ENCODE measurements at places on chromosomes 5 and 9.

DNA sequence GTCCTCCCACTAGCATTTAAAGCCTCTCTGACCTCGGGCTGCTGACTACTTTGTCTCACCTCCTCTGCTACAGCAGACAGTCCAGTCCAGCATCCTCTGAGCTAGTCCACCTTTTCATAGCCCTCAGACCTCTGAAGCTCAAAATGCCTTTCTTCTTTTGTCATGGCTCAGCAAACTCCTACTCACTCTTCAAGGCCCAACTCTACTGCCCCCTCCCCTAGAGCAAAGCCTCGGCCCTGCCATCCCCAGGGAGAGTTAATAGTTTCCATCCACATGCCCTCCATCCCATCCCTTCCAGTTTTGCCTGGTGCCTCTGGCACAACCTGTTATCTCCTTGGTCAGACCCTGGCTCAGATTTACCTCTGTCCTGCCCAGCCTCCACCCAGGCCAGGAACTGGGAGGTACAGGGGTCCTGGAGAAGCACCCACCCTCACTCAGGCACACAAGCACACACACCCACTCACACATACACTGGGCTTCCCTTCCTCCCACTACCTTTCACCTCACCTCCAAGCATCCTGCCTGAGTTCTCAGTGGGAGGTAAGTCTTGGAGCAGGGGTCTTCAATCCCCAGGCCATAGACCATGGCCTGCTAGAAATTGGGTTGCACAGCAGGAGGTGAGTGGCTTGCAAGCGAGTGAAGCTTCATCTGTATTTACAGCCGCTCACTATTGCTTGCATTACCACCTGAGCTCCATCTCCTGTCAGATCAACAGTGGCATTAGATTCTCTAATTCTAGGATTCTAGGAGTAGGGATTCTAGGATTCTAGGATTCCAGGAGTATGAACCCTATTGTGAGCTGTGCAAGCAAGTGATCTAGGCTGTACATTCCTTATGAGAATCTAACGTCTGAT lies 18.1 kb downstream of the PDLIM4 start:
- no peak for DNase-seq

DNA sequence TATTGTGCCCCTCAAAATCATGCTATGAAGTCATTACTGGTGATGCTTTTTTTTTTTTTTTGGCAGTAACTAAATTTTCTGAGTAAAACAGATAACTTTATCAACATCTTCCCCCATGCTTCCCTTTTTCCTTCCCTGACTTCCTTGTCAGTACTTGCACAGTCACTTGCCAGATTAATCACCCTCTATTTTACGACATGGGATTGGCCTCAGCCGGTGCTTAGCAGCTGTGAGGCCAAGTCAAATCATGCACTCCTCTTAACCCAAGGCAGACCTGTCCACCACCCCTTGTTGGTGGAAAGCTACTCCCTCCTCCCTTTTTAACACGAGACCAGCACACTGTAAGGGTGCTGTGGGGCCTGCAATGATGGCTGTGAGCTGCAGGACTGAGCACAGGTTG lies 118.0 kb upstream of the OTULINL start:
- no peak for DNase-seq

- no peak for DNase-seq
These were observed 35.0 kb upstream of the NIM1K start for GRCh38 chr5:43157068-43157467.

DNA sequence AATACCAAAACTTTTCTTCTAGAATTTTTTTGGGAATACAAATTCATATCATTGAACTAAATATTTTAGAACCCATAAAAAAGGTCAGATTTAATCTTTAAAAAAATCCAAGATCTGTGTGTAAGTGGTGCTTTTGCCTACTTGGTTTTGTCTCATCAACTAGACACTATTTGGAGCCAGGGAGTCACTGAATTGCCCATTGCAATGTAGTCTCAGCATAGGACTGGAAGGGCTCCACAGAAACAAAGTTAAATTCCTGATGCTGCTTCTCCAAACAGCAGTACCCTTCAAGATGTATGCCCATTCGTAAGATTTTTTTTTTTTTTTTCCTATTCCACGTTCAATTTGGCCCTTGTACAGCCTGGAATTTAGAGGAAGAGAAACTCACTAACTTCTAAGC lies 208.0 kb upstream of the MPDZ start:
- no peak for DNase-seq

DNA sequence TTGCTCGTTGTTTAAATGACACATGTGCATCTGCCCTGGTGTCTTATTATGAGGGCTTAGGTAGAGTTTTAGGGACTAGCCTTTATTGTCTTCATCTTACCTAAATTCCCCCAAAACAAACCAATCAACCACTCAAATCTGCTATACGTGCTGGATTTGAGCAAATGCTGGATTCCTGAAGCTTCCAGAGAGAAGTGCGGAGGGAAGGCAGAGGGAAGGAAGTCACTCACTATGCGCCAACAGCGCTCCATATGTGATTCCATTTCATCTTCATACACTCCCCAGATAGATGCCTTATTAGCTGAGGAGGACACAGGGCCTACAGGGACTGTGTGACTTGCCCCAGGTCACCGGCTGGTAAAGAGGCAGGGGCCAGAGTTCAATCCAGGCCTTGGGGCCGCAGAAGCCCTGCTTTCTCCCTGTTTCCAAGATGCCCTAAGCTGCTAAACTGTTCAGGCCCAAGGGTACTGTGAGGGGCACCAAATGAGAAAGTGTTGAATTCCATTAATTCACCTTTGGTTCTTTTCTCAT lies 63.5 kb downstream of the OTULIN start:
- no peak for DNase-seq

GRCh38 chr5:172690258-172691075 lies 49.4 kb downstream of the NEURL1B start:
- no peak for DNase-seq

- no peak for DNase-seq
These were observed 42.4 kb upstream of the TMEM250 start for GRCh38 chr9:136160995-136161610.

DNA sequence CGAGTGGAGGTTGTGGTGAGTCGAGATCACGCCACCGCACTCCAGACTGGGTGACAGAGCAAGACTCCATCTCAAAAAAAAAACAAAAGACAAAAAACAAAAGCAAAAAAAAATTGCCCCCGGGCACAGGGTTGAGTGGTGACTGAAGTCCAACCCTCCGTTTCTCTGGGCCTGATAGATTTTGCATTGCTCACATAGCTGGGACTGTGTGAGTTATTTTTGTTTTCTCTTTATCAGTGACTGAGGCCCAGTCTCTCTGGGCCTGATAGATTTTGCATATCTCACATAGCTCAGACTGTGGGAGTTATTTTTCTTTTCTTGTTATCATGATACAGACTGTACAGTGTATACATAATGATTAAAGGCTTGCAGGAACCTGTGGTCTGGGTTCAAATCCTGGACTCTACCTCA lies 2.6 kb upstream of the SLC28A3 start:
- DNase-seq: no peak

GRCh38 chr5:179867079-179867465 lies 8.5 kb upstream of the MRNIP start:
- no peak for DNase-seq

GRCh38 chr9:34592895-34593601 lies 3.5 kb upstream of the CNTFR start:
- peak; percentile 34 for DNase-seq

GRCh38 chr9:72362680-72363139 lies 2.3 kb downstream of the ZFAND5 start:
- peak; percentile 61 for DNase-seq

GRCh38 chr5:128358826-128359225 lies 179.2 kb downstream of the FBN2 start:
- no peak for DNase-seq

- DNase-seq: no peak
These were observed 8.5 kb downstream of the LCP2 start for GRCh38 chr5:170289121-170289520.

DNA sequence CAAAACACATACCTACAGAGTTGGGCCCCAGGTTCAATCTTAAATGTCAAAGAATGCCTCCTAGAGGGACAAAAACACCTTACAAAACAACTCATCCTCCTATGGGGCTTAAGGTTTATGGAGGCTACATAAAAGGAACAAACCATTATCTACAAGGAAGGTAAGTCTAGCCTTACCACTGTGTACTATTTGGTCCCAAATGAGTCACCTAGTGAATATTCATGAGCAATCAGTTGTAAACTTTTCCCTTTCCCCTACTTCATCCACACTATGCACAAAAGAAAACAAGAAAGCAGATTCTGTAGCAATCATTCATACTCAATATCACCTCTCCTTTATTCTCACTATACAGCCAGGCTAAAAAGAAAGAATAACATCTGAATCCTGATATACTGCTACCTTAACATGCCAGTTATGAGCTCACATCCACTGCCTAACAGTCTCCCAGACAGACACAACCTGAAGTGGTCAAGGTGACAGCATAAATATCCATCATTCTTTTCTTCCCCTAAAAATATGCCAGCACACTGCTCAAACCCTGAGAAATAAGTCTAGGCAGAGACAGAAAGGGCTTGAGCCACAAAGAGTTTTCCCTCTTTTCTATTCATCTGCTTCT lies 6.2 kb downstream of the OXCT1 start:
- no peak for DNase-seq

DNA sequence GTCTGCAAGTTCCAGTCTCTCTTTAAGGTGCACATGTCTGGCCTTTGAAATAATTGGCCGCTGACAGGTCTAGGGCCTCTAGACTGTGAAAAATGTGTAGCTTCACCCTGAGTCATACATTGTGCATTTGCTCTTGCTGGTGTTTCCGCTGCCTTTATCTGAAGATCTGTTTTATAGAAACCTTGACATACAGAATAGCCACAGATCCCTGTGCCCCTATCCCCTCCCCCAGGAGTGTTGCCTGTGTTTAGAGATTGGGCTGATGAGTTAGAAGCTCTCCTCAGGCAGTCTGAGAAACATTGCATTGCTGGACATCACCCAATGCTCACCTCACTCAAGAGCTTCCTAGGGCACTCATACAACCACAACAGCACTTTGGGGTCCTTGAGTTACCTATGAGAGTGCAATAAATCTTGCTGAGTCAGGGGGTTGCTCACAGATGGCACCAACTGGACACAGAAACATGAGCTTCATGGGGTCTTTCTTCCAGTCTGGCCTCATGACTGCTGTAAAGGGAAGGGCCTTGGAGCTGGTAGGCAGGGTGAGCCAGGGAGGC lies 3.8 kb upstream of the ZNF782 start:
- no peak for DNase-seq

DNA sequence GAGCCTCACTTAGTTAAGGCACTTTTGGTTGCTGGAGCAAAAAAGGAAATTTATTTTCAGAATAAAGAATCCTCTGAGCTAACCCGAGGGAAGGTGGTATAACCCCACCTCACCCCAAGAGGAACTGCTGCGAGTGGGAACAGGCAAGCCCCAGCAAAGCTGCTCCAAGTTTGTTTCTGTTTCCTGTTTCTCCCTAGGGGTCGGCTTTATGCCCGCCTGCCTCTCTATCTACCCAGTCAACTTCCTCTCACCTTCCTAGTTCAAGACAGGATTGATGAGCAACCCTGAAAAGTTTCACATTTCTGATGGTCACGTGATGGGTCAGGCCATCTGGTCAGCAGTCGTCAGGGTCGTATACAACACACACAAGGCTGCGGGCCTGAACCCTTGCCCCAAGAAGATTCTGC lies 31.1 kb downstream of the TRIO start:
- DNase-seq: no peak

GRCh38 chr9:104177676-104178075 lies 83.6 kb downstream of the SMC2 start:
- DNase-seq: no peak

GRCh38 chr5:171226864-171227263 lies 82.2 kb upstream of the TLX3 start:
- DNase-seq: no peak

DNA sequence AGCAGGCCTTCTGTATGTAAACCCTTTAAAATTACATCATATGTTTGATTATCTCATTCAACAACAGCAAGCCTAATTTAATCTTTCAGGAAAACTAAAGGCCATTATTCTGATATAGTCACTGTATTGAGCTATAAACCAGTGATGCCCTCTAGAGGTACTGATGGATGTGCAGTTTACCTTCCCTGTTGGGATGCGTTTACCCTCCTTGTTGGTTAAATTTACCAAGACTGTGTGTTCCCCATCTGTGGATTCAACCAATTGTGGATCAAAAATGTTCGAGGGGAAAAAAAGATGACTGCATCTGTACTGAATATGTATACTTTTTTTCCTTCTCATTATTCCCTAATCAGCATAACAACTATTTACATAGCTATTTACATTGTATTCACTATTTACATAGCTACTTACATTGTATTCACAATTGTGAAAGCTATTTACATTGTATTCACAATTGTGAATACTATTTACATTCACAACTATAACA lies 3.7 kb upstream of the BAAT start:
- no peak for DNase-seq

DNA sequence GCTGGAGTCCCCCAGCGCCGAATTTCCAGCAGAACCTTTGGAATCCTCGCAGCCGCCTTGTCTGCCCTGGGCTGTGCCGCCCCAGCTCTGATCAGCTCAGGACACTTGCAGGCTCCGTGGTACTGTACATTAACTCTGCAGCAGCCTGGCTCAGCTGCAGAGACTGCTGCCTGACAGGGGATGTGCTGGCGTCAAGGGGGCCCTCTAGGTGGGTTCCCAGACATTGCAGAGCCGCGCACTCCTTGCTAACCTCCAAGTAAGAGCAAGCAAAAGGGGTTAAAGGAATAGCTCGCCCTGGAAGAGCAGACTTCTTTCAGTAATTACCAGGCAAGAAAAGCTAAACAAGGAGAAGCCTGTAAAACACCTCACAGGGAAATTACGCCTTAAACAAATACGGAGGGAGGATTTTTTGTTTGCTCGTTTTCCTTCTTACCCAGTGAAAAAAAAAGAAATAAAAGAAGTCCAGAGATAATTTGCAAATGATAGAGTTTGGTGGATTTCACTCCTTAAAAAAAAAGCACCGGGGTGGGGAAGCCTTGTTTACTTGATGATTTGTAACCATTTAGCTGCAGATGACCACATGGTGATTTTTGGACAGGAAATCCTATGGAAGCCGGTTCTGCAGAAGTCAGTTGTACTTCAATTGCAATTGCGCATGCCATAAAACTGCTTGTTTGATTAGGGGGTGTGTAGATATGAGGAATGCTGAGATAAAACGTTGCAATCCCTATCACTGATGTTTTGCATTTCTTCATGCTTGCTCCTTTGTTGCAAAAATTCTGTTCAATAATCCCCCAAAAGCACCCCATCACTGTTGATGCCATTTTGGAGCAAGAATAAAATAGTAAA lies 305.8 kb downstream of the PDE4D start:
- DNase-seq: no peak

- no peak for DNase-seq
These were observed 49.7 kb downstream of the PLPP1 start for GRCh38 chr5:55485073-55485472.

DNA sequence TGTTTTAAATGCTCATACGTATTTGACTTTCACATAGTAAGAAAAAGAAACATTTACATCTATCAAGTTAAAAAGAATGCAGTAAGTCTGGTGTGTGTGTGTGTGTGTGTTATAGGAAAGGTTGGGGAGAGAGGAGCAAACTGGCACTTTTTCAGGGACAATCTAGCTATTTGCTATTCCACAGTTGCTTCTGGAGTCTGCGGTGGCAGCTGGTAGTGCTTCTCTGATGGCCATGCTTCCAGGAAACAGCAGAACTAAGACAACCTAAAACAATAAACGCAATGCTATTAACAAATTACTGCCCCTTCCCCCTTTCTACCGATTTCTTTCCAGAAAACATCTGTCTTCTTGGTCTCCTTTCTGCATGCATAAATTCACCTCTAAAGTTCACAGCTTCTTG lies 70.0 kb upstream of the CDH10 start:
- no peak for DNase-seq

- peak; percentile 56 for DNase-seq
These were observed 148.3 kb downstream of the GAPVD1 start for GRCh38 chr9:125409637-125410521.

All from natural killer cell (primary cell).